ENCODE measurements at places on chromosomes 5 and 9.

DNA sequence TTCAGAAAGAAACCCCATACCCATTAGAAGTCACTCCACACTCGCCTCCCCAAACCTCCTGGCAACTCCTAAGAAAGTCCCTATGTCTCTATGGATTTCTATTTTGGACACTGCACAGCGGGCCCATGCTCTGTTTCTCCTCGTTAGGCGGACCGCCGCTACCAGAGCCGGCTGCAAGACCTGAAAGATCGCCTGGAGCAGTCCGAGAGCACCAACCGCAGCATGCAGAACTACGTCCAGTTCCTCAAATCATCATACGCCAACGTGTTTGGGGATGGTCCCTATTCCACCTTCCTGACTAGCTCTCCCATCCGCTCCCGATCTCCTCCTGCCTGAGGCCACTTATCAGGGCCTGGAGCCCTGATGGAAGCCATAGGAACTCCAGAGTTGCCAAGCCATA, 4.6 kb upstream of the GLE1 start:
- no peak for DNase-seq

DNA sequence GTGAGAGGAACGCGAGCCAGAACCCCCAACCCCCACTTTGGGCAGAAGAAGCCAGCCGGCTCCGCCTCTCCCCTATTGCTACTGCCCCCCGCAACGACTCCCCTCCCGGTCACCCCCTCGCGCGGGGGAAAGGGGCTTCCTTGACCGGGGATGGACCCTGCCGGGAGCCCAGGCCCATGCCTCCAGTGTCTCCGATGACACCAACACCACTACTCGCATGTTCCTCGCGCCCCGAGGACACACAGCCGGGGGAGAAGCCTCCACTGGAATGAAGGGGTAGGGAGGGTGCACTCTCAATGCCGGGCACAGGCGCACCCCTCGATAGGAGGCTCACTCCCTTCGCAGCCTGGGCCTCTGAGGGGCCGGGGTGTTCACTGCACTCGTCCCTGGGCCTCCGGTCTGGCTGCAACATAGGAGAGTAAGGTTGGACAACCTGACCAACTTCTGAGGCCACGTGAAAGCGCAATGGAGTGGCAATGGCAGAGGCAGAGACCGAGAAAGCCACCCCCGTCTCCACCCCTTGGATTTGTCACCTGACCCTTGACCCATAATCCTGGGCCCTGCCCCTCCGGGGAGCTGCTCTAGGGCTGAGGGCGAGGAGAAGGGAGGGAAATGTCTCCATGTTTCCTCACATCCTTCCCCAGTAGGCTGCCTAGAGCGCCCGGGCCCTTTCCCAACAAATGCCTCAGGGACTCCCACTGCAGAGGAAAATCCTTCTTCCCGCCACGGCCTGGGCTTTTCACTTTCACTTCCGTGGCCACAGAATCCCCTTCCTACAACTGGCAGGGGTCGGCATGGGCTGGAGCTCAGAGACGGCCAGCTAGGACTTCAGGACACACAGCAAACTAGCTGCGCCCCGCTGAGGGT, 1.1 kb upstream of the CNTFR start:
- no peak for DNase-seq

- DNase-seq = no peak
These were observed 201.3 kb downstream of the ARHGAP26 start for GRCh38 chr5:142971303-142972013.

GRCh38 chr9:119071636-119072035, 297.6 kb downstream of the BRINP1 start:
- DNase-seq = no peak

DNA sequence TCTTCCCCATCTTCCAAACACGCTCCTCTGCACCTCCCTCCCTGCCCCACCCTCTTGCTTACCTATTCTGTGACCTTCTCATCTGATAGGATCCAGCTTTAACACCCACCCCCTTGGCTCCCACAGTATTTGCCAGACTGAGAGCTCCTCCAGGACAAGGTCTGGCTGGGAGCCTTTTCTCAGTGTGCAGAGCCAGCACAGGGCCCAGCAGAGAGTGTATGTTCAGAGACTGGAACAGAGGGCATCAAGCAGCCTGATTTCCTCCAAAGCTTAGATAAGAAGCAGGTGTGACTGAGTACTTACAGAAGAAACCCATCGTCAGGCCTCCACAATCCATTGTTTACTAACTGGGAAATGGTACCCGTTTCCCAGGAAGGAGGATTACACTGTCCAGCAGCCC, 26.6 kb downstream of the LHX6 start:
- DNase-seq = no peak

- no peak for DNase-seq
These were observed 2.4 kb upstream of the UHRF2 start for GRCh38 chr9:6410633-6411032.

DNA sequence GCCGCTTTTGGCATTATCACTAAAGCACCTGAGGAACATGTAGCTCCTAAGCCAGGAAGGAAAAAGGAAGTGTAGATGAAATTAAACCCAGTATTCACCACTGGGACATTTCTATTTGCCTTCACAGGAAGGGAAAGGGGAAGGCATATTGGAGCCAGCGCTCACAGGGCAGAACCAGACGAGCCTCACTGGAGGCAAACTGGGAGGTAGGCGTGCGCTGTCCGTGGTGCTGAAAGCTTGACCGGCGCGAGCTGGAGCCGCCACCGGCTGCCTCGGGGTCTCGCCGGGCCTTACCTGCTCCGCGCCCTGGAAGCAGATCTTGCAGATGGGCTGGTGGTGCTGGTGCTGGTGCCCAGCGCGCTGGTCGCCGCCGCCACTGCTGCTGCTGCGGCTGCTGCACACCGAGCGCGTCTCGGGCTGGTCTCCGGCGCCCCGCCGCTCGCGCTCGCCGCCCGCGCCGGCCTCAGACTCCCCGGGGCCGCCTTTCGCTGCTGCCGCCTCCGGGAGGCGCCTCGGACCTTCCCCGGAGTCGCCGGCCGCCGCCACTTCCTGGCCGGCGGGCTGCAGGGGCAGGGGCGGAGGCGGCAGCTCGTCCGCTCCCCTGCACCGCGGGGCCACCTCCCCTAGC, 732 bp downstream of the MARCHF11 start:
- no peak for DNase-seq

- DNase-seq = no peak
These were observed 24.0 kb downstream of the NR6A1 start for GRCh38 chr9:124747065-124747464.

- no peak for DNase-seq
These were observed 95.0 kb upstream of the SLC25A48 start for GRCh38 chr5:135739383-135739981.

DNA sequence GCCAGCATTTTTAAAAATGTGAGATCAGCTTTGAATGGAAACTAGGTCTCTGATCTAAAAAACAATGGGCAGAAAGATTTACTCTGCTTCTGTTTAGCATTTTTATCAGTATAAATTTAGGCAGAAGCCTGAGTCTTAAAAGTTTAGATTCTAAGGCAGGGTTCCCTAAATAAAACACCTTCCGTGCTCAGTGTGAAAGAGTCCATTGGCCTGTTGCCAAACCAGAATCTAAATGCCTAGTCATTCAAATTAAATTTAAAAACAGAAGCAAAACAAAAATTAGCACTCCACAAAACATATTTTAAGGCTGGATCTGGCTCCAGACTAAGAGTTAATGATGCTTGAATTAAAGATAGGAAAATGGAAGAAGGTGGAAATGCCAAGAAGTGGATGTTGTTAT, 4.5 kb downstream of the TYRP1 start:
- DNase-seq = no peak

DNA sequence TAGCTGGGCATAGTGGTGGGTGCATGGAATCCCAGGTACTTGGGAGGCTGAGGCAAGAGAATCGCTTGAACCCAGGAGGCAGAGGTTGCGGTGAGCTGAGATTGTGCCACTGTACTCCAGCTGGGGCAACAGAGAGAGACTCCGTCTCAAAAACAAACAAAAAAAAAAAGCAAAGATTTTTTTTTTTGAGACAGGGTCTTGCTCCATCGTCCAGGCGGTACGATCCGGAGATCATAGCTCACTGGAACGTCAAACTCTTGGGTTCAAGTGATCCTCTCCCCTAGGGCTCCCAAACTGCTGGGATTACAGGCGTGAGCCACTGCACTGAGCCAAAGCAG, 37.6 kb downstream of the ABCA1 start:
- DNase-seq = no peak

GRCh38 chr9:70228118-70228517, 30.7 kb upstream of the SMC5 start:
- DNase-seq = no peak

DNA sequence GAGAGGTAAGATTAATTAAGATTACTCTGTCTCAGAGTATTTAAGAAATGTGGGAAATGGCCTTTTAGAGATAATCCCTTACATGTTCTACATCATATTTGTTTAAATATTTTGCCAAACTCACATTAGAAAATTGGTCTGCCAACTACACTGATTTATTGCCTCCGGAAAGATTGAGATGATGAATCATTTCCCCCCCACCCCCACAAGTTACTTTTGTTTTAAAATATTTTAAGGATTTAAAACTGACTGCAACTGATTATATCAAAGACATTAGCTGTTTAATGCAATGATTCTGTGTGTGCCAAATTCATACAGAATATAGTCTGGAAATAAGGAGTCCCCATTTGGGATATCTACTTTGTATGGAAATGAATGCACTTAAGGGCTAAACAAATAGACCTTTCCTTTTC, 674.4 kb downstream of the PRR16 start:
- DNase-seq = no peak

DNA sequence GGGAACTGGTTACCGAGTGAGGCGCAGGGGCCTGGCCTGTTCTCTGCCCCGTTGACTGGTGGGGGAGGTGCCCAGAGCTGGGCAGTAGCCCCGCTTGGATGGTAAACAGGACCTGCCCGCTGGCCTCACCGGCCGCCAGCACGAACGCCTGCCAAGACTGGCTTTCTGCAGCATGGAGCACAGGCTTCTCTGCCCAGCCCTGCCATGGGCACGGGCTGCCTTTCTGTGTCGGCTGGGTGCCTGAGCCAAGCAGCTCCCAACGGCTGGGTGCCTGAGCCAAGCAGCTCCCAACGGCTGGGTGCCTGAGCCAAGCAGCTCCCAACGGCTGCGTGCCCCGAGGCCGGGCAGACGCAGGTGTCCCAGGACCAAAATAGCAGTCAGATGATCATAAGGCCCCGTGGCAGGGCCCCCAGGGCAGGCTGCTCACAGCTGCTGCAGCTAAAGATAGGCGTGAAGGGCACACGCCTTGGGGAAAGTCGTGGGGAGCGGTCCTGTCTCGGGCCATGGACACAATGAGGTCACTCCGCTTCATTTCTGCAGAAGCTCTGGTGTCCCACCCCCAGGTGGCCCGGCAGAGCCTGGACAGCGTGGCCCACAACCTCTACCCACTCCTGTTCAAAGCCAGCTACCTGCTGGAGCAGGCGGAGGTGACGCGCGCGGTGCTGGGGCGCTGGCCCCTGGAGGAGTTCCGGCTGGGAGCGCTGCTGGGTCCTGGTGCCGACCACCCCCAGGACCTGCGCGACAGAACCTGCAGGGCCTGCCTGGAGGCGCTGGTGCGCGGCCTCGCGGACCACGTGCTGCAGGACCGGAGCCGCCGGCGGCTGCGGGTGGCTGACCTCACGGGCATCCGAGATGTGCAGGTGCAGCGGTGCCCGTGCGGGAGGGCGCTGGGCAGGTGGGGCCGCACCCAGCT, at the start of gene LRRC14B:
TSS of gene LRRC14B (plus strand) at position 460 of the 913 bp plus-strand sequence. CDS start at position 504, 44 bp downstream.
- no peak for DNase-seq

DNA sequence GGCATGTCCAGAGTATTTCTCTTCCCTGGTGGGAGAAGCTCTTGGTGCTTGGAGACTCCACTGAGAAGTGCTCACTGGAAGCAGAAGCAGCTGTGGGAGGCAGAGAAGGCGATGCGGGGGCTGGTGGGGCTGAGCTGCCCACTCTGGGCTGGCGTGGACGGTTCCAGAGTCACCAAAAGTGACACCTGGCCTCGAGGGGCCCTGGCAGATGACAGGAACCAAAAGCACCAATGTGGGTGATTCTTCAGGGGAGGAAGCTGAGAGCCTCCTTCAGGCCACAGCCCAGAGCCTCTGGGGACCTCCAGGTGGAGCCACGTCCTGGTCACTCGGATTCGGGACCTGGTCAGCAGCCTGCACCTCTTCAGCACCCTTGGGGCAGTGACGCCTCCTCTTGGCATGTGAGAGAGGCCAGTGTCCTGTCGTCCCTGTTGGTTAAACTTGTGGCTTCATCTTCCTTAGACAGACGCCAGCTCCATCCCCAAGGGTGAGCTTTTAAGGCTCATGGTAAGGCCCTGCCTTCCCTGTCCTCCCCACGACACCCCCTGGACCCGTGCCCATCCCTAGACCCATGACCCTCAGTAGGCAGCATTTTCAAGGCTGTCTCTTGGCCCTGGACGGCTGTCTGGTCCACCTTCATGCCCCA, 78.7 kb upstream of the IRX4 start:
- DNase-seq = no peak

- DNase-seq = no peak
These were observed 523.3 kb downstream of the LRRC70 start for GRCh38 chr5:63101870-63102269.

GRCh38 chr5:73783828-73784227, 157.8 kb downstream of the ARHGEF28 start:
- no peak for DNase-seq

GRCh38 chr9:33136721-33137670, 30.1 kb downstream of the B4GALT1 start:
- DNase-seq = no peak

GRCh38 chr5:55485073-55485472, 49.7 kb downstream of the PLPP1 start:
- no peak for DNase-seq

- no peak for DNase-seq
These were observed 40.4 kb downstream of the CTNNA1 start for GRCh38 chr5:138793575-138793974.

DNA sequence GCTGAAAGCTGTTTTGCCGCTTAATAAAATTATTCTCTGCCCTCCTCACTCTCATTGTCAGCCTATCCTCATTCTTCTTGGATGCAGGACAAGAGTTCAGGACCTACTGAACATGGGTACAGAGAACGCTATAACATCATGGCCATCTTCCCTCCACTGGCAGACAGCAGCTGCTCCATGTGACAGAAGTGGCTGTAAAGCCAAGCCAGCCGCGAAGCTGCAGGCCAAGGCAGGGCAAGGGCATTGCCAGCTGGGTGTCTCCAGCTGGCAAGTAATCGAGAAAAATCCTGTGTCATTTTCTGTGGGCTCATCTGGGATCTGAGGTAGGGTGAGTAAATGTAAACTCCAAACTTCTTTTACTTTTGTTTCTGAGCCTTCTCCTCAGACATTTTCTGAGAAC, 84.8 kb downstream of the SLC25A46 start:
- no peak for DNase-seq

- no peak for DNase-seq
These were observed 18.1 kb downstream of the PTCH1 start for GRCh38 chr9:95498641-95499040.

DNA sequence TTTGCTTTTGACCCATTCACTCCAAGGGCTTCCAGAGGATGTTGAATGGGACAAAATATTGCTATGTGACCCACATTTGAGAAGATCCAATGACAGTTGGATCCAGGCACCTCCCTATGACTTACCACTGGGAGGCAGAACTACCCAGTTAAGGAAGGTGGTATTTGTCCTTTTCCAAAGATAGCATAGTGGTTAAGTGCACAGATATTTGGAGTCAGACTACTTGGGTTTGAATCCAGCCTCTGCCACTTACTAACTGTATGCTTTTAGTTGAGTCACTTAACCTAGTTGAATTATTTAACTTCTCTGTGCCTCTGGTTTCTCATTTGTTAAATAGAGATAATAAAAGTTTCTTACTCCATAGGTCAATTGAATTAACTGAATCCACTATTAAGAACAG, 74.5 kb upstream of the PALM2AKAP2 start:
- DNase-seq = no peak
